ENCODE measurements at places on chromosomes 7 and 10.

DNA sequence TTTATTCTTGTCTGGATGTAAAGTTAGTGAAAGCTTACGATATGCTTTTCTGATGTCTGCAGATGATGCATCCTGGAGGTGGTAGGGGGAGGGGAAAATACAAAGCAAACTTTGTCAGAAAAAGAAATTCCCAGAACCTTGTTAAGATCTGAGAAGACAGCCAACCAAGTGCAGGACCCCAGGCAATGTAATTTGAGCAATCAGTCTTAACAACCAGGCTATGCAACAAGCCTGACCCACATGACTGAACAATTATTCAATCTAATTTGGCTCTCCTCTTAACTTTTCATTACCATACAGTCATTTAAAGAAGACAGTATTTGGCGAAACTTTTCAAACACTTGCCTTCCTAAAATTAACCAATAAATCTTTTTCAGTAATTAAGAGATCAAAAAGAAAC lies 74.5 kb downstream of the DNAJC1 start:
- no peak for DNase-seq

DNA sequence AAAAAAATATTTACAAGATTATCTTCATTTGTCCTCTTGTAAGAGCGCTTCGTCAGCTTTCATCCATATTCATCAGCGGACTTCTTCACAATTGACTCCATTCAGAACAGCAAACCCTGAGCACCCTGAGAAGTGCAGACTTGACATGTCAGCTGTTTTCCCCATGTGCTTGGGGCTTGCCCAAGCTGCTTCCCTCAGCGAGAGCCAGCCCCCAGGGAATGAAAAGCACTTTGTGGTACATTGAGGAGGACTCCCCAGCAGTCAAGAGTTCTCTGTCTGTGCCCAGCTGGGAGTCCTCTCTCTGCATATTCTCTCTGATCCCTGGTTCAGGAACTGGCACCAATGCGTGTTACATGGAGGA lies 22.7 kb downstream of the HKDC1 start:
- DNase-seq = no peak

DNA sequence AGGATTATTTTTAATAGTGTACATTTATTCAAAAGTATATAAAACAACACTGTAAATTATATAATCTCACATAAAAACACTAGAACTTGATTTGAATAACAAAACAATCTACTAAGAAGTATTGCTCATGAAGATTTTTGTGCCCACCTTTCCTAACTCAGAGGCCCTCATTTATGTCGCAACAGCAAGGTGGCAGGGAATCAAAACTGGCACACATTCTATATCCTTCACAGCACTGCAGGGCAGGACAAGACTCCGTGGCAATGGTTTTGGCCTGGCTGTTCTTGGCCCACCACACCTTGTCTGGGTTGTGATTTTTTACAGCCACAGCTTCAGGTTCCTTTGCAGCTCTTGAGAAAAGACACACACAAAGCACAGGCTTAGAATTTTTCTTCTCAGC lies 3.4 kb upstream of the CUZD1 start:
- DNase-seq = no peak

DNA sequence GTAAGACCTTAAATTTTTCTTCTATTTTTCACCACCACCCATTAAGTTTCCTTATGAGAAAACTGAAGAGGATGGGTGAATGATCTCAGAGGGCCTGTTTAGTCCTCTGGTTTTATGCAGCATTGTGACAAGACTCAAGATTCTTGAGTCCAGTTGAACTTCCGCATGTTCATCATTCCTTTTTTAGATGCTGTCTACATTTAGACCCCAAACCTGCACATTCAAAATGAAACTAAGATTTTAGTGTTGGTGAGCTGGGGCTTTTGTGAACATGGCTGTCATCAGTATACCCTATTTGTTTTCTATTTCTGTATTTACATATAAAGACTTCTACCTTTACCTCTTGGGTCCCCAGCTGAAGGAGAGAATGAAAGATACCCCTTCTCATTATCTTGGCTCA lies 31.1 kb downstream of the NET1 start:
- DNase-seq = no peak

- no peak for DNase-seq
Measured at GRCh38 chr7:10101351-10101750, 872.3 kb upstream of the PHF14 start.

DNA sequence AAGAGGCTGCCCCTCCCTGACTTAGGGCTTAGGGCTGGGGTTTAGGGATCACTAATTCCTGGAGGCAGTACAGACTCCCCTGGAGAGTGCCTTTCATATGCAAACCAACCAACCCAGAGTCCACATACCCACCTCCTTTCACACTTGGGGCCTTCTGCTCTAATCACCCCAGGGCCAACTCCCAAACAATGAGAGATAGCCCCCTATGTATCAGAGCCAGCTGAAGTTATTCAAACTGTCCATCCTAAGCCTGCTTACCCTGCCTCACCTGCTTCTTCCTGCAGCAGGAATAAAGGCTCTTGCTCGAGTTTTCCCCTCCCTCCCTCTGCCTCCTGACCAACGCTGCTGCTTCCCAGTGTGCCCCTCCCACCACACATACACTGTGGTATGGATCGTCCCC lies 51.8 kb upstream of the SLC35G1 start:
- DNase-seq = no peak

- DNase-seq = no peak
Measured at GRCh38 chr7:4406288-4407058, 275.6 kb upstream of the FOXK1 start.

DNA sequence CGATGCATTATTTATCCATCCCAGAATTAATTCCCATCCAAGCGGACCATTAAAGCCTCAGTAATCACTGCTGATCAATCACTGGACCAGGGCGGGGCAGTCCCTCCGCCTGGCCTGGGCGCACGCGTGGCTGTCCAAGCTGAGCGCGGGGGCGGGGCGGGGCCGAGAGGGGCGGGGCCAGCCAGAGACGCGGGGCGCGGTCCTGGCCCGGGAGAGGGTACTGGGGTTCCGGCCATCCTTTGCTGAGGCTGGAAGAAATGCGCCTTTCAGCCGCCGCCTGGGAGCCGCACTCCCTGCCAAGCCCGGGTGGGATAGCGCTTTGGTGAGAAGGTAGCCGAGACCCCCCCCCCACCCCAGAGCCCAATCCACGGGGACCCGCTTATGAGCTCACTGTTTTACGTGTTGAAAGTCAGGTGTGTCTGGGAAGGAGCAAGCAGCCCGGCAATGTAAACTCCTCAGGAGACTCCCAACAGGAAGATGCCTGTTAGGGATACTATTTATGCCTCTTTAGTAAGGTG lies at the start of gene ARHGAP22:
ARHGAP22 (minus strand) TSS at position 83 of the 518 bp plus-strand sequence. CDS start 277 bp downstream, outside the sequence.
- no peak for DNase-seq

- peak; percentile 51 for DNase-seq
Measured at GRCh38 chr7:96709381-96710228, at the start of gene SEM1. Gene SEM1, minus strand, starts transcription at chr7:96709846. Its CDS starts 83 bp downstream, at chr7:96709763.

- DNase-seq = no peak
Measured at GRCh38 chr10:122010405-122011050, 21.6 kb downstream of the TACC2 start.

- no peak for DNase-seq
Measured at GRCh38 chr10:44369854-44370253, 15.0 kb downstream of the CXCL12 start.

DNA sequence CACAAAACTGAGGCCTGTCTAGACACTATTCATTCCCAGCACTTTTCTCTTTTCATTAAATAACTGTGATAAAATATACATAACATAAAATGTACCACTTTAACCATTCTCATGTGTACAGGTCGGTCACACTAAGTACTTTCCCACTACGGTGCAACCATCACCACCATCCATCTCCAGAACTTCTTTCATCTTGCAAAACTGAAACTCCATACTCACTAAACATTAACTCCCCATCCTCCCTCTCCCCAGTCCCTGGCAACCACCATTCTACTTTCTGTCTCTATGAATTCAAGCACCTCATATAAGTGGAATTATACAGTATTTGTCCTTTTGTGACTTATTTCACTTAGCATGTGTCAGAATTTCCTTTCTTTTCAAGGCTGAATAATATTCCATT lies 53.0 kb downstream of the ARHGAP12 start:
- DNase-seq = no peak

DNA sequence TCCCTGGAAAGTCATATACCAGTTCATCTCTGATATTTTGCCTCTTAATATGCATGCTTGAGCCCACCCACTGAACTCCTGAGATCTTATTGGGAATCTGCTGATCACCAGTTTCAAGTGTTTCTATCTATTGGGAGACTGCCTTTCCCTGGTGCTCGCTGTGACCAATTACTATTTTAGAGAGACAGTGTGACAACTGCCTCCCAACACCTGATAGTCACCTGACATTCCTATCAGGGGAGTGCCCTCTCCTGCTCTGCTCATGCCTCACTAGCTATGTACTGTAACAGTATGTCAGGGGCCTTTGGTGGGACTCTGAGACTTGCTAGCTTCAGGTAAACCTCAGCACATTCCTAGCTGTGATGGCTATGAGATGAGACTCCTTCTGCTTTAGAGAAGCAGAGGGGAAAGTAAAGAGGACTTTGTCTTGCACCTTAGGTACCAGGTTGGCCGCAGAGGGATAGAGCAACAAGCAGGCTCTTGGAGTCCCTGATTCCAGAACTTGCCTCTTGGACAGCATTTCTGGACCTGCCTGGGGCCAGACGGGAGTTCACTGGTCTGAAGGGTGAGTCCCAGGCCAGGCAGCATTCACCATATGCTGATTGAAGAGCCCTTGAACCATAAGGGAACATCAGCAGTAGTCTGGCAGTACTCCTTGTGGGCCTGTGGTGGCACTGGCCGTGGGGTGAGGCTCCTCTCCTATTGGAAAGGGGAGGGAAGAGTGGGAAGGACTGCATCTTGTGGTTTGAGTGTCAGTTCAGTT lies 34.4 kb upstream of the ARHGAP12 start:
- no peak for DNase-seq

- DNase-seq = no peak
Measured at GRCh38 chr10:13054844-13055243, 45.1 kb upstream of the OPTN start.

DNA sequence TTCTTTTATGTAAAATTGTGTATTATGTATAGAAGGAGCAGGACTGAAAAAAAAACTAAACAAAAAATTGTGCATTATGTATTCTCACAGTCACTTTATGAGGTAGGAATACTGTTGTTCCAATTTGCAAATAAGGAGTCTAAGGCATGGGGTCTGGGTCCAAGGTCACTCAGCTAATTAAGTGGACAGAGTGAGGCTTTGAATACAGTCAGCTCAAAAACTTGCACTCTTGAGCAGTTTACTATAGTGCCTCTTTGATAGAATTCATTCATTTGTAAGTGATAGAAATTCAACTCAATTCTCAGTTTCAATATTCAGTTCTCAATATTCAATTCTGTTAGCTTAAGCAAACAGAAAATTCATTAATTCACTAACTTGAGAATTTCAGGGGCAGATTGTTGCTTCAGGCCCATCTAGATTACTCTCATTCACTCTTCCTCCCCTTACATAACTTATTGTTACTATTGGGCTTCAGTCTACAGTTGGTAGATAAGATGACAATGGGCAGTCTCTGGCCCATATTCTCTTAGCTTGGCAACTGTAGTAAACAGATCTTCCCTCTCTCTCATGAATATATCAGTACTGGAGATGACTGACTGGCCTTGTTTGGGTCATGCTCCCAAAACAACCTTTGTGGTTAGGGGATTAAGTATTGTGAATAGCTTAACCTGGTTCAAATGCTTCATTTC lies 86.6 kb downstream of the BTAF1 start:
- no peak for DNase-seq

GRCh38 chr10:103692436-103692951 lies 162.9 kb downstream of the SH3PXD2A start:
- peak; percentile 52 for DNase-seq

GRCh38 chr10:14967897-14968296 lies 8.7 kb downstream of the MEIG1 start:
- no peak for DNase-seq

DNA sequence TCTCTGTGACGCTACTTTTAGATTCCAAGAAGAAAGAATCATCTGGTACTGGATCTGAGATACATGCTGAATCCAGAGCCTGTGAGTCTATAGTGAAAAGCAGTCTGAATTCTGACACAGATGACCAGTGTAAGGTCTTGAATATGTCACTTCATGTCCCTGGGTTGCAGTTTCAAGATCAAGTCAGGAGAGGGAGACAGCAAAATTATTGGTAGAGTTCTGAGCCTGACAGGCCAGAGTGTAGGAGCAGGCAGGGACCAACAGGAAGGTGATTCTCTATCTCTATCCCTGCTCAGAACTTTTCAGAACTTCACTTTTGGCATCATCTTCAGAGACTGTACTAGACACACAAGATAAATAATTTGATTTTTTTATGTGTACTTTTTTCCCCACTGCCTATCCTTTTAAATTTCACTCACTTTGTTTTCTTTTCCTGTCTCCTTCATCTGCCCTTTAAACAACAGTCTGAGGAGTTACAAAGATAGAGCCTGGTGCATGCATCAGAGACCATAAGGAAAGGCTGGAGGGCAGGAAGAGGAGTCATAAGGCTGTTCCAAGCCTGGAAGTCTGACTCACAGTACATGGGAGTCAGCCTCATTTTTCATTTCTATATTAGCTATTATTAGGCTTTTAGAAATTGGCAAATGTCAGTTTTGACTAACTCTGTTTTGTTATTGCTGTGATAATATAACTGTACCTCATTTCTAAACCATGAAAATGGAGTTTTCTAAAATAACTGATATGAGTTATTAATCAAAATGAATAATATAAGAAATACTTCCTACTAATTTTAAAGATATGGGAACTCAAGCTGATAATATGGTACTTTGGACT lies 120.2 kb upstream of the TMEM229A start:
- DNase-seq = no peak

DNA sequence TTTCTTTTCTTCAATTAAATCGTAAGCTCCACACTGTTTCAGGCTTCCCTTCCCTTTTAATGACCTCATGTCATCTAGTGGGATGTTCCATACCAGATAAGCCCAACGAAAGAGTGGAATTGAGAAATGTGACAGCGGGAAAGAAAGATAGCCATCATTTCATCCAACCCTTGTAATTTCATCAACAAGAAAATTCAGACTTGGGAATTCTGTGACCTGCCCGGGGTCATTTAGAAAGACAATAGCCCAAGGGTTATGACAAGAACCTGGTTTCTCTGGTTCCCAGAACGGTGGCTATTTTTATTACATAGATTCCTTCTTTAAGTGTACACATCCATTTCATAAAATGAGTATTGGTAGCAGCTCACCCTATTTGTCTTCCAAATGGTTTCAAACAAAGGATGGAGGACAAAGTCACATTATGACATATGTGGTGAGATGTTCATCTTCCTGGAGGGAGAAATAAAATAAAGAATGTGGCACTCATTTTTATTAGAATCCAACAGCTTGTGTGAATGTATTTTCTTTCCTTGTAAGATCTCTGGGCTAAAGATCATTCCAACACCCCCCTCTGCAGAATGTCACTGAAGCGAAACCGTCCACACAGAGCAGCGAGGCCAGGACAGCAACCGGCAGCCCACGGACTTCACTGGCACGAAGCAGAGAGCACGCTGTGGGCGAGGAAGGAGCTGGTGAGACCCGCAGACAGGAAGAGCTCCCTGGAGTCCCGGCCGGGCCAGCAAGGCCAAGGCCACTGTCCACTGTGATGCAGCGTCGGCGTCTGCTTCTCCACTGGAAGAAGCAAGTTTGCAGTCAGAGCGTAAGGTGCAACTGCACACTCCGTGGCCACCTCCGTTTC lies 199.9 kb downstream of the KLF6 start:
- DNase-seq = no peak

Data from effector memory CD8-positive, alpha-beta T cell (primary cell).